Renal cortical epithelial cell (primary cell): ENCODE measurements at places on chromosomes 7 and 10.

- no peak for DNase-seq
Measured at GRCh38 chr7:2494191-2495130, 18.3 kb upstream of the GRIFIN start.

DNA sequence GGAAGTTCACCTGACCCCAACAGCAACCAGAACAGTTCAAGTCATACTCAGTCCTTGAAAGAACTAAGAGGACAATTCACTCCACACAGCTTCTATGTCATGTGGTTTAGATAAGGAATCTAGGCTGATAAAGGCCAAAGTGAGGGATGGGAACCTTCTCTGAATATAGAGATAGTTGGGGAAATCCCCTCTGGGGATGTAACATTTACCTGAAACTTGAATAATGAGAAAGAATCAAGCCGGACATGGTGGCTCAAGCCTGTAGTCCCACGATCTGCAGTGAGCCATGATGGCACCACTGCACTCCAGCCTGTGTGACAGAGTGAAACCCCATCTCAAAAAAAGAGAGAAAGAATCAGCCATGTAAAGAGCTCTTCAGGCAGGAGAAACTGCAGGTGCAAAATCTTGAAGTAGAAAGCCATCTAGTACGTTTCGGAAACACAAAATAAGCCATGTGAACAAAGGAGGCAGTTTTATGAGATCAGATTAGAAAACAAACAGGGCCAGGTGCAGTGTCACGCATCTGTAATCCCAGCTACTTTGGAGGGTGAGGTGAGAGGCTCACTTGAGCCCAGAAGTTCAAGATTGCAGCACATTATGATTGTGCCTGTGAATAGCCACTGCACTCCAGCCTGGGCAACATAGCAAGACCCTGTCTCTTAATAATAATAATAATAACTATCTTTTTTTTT, 4.5 kb upstream of the DNMBP start:
- no peak for DNase-seq

DNA sequence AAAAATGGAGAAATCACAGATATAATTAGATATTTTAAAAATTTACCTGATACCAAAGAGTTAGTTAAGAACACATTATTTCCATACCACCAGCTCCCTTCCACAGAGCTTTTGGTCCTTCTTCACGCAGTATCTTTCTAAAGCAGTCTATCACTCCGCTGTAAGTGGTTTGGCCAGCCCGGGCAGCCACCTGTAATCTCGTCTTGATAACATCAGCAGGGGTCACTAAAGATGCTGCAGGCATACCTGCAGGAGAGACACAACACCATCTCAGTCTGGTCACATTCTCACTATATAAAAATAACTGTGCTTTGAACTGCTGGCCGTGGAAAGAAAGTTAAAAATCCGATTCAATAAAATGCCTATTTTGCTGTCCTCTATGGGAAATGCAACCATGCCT, 200.1 kb downstream of the SLC25A13 start:
- DNase-seq, result no peak

DNA sequence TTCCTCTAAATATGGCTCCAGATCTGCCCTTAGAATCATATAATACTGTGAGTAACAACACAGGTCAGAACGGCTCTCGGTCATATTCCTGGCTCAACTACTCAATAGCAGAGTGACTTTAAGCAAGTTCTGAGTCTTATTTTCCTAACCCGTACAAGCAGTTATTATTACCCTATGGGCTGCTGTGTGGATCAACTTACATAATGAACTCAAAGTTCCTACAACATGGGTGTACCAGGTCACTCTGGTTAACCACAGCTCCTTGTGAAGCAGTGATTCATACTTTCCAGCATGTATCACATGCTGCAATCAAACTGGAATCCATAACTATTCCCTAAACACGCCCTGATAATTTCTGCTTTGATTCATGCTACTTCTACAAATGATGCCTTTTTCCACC, 107.3 kb downstream of the LRRN3 start:
- DNase-seq, result peak; percentile 99

- DNase-seq, result no peak
Measured at GRCh38 chr10:3118641-3119091, 51.3 kb downstream of the PFKP start.

DNA sequence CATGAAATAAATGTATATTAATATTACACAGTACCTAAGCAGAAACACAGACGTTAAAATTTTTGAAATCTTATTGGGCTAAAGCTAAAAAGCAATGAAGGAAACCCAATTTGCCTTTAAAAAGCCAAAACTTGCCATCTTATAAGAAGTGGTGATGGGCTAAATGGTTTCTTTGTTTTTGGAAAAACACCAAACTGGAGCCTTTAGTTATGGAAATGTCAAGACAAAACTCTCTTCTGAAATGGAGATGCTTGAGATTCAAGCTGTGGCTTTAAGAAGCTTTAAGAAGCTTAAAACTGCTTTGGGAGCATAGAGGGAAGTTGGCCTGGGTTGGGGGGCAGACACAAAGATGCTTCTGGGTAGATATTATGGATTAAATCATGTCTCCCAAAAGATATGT, 277.0 kb downstream of the GFRA1 start:
- DNase-seq, result no peak

GRCh38 chr7:151410405-151411390, 860 bp upstream of the WDR86 start:
- no peak for DNase-seq

- DNase-seq, result peak; percentile 6
Measured at GRCh38 chr10:8962249-8962648, 907.8 kb downstream of the GATA3 start.

GRCh38 chr7:27200761-27201579, 1.1 kb upstream of the HOXA13 start:
- DNase-seq, result no peak

DNA sequence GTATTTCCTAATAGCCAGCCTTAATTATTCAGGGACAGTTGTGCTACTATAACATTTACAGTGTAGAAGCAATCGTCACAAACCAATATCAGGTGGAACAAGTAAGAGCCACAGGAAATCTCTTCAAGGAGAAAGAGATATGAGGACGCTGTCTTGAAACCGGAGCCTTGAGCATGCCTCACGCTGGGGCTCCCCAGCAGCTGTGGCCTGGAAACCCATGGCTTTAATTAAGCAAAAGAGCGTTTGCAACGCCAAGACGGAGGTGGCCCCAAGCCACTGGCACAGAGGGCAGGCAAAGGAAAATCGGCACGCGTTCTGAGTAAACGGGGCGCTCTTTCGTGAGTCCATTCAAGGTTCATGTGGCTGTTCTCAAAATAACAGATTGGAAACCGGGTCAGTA, 84.4 kb downstream of the C10orf90 start:
- no peak for DNase-seq

DNA sequence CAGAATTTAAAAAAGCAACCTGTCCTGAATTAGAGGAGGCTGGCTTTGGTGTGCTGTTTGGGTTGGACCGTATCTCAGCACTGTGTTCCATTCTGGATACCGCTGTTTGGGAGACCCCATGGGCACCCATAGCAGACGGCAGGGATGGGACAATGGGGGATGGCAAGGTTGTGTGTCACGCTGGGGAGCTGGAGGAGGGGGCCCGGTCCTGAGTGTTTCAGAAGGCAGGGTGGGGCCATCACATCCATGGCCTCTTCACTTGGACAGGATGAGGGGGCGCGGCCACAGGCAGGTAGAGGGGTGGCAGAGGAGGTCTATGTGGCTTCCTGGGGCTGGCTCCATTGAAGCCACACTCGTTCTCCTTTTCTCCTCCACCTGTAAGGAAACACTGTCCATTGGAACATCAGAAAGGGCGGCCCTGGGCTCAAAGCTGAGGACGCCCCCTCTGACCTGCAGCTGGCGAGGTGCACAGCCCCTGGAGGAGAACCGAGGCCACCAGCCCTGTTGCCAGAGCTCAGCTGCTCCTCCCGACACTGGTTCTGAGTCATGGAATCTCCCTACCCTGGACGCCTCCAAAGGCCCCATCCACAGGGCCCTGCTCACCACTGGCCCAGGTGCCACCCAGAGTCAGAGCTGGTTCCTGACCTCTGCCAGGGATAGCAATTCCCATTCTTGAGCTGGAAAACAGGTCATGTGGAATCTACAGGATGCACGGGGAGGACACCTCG, 587.3 kb downstream of the DNAJB6 start:
- DNase-seq, result no peak

DNA sequence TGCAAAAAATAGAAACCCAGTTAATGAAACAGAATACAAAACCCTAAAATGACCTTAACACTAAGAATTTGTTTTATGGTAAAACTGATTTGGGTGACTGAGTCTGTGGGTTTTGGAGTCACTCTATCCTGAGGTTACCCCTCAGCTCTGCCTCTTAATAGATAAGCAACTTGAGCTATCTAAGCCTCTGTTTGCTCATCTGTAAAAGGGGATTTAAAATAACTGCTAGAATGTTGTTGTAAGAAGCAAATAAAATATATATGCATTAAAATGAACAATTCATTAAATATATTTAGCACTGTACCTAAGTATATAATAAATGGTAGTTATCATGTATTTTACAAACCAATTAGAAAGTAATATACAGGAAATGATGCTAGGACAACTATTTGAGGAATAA, 115.4 kb downstream of the CABCOCO1 start:
- no peak for DNase-seq

DNA sequence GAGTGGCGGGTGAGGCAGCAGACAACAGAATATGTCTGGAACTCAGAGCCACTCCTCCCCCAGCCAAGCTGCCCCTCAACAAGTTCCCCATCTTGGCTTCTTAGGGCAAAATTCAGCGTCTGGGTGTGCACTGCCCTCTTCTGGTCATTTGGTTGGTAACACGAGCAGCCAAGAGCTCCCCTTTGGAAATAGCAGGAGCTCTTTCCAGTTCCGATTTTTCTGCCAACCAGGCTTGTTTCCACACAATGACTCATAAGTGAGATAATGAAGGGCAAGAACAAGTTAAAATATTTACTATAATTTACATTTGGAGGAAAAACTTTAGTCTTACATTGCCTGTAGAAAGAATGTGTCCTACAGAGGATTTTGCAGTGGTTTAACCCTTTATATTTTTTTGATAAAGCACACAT, 70.5 kb downstream of the ADCYAP1R1 start:
- DNase-seq, result peak; percentile 77

- no peak for DNase-seq
Measured at GRCh38 chr7:1026721-1027161, 17.6 kb upstream of the GPR146 start.

- no peak for DNase-seq
Measured at GRCh38 chr10:69916118-69916517, 114.4 kb downstream of the COL13A1 start.

DNA sequence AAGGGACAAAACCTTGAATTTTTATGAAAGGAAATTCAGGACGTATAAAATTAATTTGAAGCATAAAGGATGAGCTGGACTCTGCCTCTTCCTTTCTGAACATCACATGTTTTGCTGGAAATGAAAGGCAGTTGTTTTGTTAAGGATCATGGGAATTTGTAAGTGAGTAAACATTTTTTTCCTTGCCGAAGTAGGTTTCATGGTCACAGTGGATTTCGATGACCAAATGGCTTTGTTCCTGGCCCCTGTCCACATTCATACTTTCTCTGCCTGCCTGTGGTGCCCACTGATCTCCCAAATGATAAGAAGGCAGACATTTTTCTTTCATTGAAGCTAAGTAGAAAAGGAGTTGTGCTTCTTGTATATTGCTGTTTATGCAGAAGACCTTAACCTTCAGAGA, 104.2 kb downstream of the ARID5B start:
- DNase-seq, result no peak

DNA sequence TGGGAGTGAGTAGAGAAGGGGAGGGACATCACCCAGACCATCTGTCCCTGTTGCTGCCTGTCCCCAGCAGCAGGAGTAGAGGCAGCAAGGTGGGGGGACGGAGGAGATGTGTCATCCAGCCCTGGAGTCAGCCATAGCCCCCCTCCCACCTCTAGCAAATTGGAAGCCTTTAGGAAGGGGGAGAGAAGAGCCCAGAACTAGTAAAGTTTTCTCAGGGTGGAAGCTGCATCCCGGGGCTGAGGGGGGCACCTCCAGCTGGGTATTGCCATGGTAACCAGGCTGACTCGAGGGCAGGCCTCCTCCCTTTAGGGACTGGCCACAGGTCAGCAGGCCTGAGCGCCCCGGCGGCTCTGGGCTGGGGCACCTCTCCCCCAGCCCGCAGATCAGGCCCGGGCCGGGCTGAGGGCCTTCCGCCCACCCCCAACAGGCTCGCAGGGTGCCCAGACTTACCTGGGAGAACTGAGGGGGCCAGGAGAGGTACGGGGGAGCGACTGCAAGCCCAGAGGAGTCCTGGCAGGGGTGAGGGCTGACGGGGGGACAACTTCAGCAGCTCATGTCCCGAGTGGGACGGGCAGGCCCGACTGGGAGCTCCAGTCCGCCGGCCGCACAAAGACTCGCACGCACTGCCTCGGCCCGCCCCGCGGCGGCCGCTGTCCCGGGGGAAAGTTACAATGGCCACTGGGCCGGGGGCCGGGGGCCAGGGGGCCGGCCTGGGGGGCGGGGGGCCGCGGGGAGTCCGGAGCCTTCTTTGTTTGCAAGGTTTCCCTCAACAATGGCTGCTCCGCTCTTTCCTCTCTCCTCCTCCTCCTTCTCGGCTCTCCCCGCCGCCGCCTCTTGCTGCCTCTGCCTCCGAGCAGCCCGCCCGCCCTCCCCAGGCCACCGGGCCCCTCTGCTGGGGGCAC, 6.0 kb downstream of the LDB1 start:
- no peak for DNase-seq

DNA sequence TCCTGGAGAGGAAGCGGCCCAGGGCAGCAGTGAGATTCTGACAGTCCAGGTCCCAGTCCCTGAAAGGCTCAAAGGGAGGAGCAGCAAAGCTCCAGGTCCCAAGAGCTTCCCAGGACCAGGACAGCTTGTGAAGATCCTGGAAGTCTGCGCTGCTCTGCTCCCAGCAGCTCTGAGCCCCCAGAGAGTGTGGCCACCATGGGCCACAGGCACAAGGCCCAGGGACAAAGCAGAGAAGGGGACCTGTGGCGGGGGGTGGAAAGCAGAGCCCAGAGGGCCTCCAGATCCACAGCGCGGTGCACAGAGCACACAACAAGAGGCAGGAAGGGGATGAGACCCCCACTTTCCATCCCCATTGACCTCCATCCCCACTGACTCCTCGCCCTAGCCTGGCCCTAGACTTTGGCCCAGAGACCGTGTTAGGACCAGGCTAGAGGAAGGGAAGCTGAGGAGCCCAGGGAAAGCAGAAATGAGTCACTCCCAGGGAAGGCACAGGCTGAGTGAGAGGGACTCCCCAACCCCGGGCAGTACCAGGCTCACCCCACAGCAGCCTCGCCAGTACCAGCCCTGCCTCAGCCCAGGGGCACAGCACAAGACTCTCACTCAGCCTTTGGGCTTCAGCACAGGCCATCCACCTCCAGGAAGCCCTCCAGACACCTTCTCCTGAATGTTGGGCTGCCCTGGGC, 75.5 kb downstream of the GRID1 start:
- no peak for DNase-seq

- DNase-seq, result no peak
Measured at GRCh38 chr10:102633287-102633686, 11.0 kb upstream of the TRIM8 start.

DNA sequence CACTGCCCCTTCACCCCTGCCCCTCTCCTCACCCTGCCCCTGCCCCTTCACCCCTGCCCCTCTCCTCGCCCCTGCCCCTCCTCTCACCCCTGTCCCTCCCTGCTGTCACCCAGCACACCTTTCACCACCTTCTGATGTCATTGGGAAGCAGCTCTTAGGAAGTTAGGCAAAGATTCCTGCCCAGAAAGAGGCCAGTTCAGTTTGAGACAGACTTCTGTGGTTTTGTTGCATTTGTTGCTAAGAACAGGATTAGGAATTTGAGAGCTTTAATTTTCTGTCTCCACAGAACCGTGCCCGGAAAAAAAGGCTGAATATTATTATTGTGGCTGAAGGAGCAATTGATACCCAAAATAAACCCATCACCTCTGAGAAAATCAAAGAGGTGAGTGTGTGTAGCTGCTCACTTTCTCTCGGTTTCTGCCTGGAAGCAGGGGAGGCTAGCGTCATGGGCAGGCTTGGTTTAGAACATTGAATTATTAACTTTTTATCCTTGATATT, 39.6 kb downstream of the PFKP start:
- no peak for DNase-seq
